ENCODE measurements at places on chromosomes 5 and 9. TPM values are rescaled to one million over a fixed set of nuclear protein-coding genes. Genes with fewer than 3 reads are reported as not detected.

The IFNK gene
- total RNA-seq, result not detected

The KIAA1958 gene
- 4.3 TPM for total RNA-seq

The DOLPP1 gene
- total RNA-seq, result 12.7 TPM

The SLC25A48 gene
- not detected for total RNA-seq

The ACTBL2 gene
- total RNA-seq, result 2.2 TPM

The FRMD3 gene
- 1.4 TPM for total RNA-seq

The IL3 gene
- total RNA-seq, result not detected

The PLAC8L1 gene
- not detected for total RNA-seq

The SLC31A1 gene
- total RNA-seq, result 15.4 TPM

The GTF2H2C gene
- total RNA-seq, result 23.2 TPM

The ZFP62 gene
- 10.4 TPM for total RNA-seq

The SLC25A2 gene
- total RNA-seq, result 0.29 TPM

The TAF1L gene
- not detected for total RNA-seq

The C8G gene
- total RNA-seq, result not detected

The HMCN2 gene
- not detected for total RNA-seq

The CAMK2A gene
- not detected for total RNA-seq

The PCDHB13 gene
- total RNA-seq, result 0.23 TPM

The SMIM33 gene
- not detected for total RNA-seq

The FOXD4L6 gene
- not detected for total RNA-seq

The WNT8A gene
- total RNA-seq, result not detected

Data from epithelial cell of proximal tubule (primary cell).